RWPE1 (cell line): ENCODE measurements at places on chromosomes 2 and 18.

DNA sequence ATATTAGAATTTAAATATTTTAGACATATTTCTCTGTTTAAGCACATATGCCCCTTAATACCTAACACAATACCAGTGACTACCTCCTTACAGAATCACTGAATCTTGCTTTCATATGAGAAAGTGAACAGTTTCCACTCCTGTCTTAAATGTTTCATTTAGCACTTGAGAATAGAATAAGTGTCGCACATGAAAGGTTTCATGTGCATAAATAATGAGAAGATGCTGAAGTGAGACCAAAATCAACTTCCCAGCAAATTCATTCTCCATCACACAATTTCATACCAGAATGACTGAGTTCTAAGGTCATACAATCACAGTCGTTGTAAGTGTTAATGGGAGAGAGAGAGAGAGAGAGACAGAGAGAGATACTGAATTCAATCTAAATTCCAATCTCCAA is 51.2 kb downstream of the ATIC start:
- DNase-seq, result no peak

DNA sequence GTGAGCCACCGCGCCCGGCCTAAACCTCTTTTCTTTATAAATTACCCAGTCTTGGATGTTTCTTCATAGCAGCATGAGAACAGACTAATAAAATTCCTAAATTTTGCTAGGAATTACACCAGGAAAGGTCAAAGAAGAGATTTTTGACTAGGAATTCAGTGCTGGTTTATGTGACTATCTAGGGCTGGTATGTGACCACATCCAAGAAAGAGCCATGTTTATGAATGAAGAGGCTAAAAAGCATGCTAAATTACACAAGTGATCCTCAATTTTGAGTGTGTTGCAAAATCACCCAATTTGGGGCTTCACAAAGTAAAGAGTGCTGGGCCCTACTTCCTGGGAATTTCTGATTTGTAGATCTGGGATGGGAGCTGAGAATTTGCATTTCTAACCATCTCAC is 123.6 kb downstream of the CSRNP3 start:
- DNase-seq, result no peak

GRCh38 chr2:124213977-124214587 is 189.0 kb downstream of the CNTNAP5 start:
- no peak for DNase-seq

DNA sequence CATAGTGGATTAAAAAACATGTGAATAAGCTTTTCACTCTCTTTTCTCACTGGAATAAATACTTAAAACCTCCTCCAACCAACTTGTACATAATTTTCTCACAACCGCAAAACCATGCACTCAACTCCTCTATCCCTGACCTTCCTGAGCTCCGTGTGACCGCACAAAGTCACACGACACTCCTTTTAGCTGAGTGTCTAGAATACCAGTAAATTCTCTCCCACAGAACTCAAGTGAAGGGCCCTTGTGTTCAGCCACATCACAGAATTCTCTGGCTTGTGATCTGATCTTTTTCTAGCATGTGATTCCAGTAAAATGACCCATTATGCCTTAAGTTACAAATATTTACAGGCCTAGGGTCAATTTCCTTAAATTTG is 91.2 kb upstream of the ARL4C start:
- no peak for DNase-seq

DNA sequence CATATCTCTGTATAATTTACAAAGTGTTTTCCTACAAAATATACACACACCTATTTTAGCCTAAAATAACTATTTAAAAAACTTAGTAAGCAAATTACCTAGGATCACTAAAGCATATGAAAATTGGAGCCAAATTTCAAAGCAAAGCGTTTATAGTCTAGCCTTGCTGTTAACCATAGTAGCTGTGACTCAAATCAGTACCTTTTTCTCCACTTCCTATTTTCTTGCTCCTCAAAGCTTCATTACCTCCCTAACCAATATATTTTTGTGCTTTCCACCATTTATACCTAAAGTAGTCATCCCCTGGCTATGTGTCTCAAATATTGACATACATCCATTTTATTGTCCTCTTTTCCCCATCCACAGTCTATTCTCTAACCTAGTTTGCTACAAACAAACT is 73.1 kb downstream of the ERBB4 start:
- no peak for DNase-seq

GRCh38 chr2:63544017-63544627 is 44.2 kb downstream of the WDPCP start:
- DNase-seq, result peak; percentile 34

- no peak for DNase-seq
Observed at GRCh38 chr18:57836557-57836956, 33.4 kb upstream of the ATP8B1 start.

GRCh38 chr2:105328281-105329196 is 996 bp downstream of the TGFBRAP1 start:
- DNase-seq, result peak; percentile 34

DNA sequence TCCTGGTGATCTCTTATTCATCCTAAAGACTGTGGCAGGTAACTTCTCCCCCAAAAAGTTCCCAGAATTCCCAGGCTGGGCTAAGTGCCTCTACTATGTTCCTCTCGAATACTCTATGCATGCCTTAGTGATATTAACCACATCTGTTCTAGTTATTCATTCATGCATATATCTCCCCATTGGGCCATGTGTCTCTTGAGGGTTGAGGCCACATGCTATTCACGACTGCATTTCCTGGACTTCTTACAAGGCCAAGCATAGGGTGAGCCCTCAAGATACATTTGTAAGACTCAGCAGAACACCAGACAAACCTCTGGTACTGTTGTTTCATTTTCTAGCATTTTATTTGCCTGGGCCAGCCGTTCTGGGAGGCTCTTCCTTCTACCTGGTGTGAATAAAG is 117.0 kb downstream of the EN1 start:
- DNase-seq, result no peak

DNA sequence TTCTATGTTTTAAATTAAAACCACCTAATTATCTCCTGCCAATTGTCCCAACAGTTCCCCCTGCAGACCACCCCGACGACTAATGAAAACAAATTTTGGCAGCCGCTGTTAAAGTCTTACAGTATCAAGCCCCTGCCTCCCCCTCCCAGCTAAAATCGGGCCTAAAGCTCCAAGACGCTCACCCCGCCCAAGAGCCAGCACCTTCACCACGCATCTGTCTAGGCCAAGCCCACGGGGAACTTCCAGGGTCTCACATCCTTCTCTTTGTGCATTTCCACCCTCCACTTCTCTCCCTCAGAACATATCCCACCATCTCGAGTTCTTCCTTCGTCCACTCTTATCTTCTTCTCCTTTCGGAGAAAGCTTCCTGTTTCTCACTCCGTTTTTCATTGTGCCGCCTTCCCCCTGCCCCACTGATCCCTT is 445 bp downstream of the PRPF40A start:
- peak; percentile 18 for DNase-seq
